Activated CD8-positive, alpha-beta T cell treated with anti-CD3 and anti-CD28 coated beads, Interleukin-2, amount 10 ng/mL, durations not matched to agents 7 days and 5 days (primary cell): ENCODE measurements at places on chromosomes 4 and X. TPM values are rescaled to one million over a fixed set of nuclear protein-coding genes. Genes with fewer than 3 reads are reported as not detected.

The SAGE1 gene
- total RNA-seq, result not detected

The POLN gene
- total RNA-seq, result 2.5 TPM

The RBMXL3 gene
- total RNA-seq, result not detected

The SYP gene
- total RNA-seq, result 1.1 TPM

The RHOH gene
- total RNA-seq, result 159 TPM

- H3K4me1 ChIP-seq, result no peaks in the 10 kb centered on the region
- peaks cover 14% of the 10 kb centered on the region for H3K36me3 ChIP-seq
- H3K4me3 ChIP-seq, result no peak overlapping the region
- H3K27me3 ChIP-seq, result no peaks in the 10 kb centered on the region
- H3K27ac ChIP-seq, result no peak overlapping the region
- DNase-seq, result no peak
Measured at GRCh38 chr4:38078590-38079421, 118.6 kb downstream of the PTTG2 start.

DNA sequence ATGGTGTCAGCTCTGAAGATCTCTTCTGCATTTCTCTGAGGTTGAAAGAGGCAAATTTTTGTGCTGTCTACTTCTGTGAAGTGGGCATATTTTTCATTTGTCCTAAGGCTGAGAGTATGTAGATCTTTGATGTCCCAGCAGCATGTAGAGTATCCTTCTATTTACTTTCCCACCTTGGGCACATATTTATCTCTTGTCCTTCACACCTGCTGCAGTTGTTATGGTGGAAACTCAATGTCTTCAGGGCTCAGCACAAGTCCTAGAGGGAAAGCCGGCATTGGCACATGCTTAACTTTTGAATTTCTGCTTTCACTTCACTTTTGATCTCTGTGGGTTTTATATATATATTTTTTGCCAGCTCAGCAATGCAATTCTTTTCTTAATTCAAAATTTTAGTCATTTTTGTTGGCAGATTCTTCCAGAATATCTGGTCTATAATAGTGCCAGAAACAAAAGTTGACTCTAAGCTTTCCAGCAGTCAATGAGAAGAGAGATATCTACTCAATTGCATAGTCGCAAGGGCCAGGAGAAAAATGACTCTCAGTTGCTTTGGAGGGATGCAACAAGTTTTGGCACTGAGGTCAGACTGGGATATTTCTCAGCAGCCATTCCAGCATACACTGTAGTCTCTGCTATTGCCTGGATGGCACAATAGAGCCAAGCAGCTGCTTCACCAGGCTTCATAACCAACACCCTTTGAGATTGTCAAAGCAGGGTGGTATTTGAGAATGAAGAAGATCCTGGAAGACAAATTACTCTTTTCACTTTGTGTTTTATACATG, 127.8 kb upstream of the FAT1 start:
- no peaks in the 10 kb centered on the region for H3K4me1 ChIP-seq
- no peak for DNase-seq
- no peak overlapping the region for H3K4me3 ChIP-seq
- no peaks in the 10 kb centered on the region for H3K36me3 ChIP-seq
- no peak overlapping the region for H3K27ac ChIP-seq

DNA sequence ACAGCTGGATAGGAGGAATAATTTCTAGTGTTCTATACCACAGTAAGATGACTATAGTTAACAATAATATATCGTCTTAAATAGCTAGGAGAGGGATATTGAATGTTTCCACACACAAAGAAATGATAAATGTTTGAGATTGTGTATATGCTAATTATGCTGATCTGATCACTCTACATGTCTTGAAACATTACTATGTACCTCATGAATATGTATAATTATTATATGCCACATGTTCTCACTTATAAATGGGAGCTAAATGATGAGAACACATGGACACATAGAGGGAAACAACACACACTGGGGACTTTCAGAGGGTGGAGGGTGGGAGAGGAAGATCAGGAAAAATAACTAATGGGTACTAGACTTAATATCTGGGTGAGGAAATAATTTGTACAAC, 53.2 kb upstream of the MAGEA4 start:
- no peaks in the 10 kb centered on the region for H3K4me1 ChIP-seq
- H3K36me3 ChIP-seq, result no peaks in the 10 kb centered on the region
- no peak for DNase-seq

DNA sequence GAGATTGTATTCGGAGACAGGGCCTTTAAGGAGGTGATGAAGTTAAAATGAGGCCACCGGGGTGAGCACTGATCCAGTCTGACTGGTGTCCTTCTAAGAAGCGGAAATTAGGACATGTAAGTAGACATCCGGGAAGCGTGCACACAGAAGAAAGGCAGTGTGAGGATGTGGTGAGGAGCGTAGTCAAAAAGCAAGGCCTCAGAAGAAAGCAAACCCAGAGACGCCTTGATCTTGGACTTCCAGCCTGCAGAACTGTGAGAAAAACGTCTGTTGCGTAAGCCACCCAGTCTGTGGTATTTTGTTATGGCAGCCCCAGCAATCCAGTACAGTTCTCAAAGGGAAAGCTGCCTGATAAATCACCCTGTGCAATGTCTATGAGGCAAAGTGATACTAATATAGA, 153.5 kb downstream of the KCNIP4 start:
- no peaks in the 10 kb centered on the region for H3K36me3 ChIP-seq
- no peak overlapping the region for H3K4me3 ChIP-seq
- peak; percentile 27 for DNase-seq
- peak overlapping the region; percentile 25 for H3K27ac ChIP-seq

GRCh38 chrX:136731207-136731782, 49.4 kb downstream of the ARHGEF6 start:
- H3K27ac ChIP-seq, result peak overlapping the region; percentile 59
- no peak overlapping the region for H3K4me3 ChIP-seq
- no peak for DNase-seq
- H3K4me1 ChIP-seq, result peaks cover 49% of the 10 kb centered on the region
- H3K36me3 ChIP-seq, result peaks cover 48% of the 10 kb centered on the region
- H3K27me3 ChIP-seq, result no peaks in the 10 kb centered on the region

GRCh38 chr4:149168645-149169044, 647.0 kb downstream of the IQCM start:
- DNase-seq, result no peak
- no peak overlapping the region for H3K27ac ChIP-seq
- no peaks in the 10 kb centered on the region for H3K36me3 ChIP-seq
- no peak overlapping the region for H3K4me3 ChIP-seq

GRCh38 chr4:188143731-188144130, 4.5 kb downstream of the TRIML1 start:
- H3K4me3 ChIP-seq, result no peak overlapping the region
- no peaks in the 10 kb centered on the region for H3K36me3 ChIP-seq
- no peaks in the 10 kb centered on the region for H3K4me1 ChIP-seq
- H3K27me3 ChIP-seq, result no peaks in the 10 kb centered on the region
- H3K27ac ChIP-seq, result no peak overlapping the region

- no peak for DNase-seq
- H3K27me3 ChIP-seq, result no peaks in the 10 kb centered on the region
- H3K4me3 ChIP-seq, result peak overlapping the region; percentile 62
- peak overlapping the region; percentile 81 for H3K27ac ChIP-seq
- H3K36me3 ChIP-seq, result peaks cover 10% of the 10 kb centered on the region
Measured at GRCh38 chr4:185255868-185256267, 46.5 kb downstream of the SNX25 start.

- no peaks in the 10 kb centered on the region for H3K36me3 ChIP-seq
- H3K4me1 ChIP-seq, result no peaks in the 10 kb centered on the region
- H3K27ac ChIP-seq, result no peak overlapping the region
- no peak overlapping the region for H3K4me3 ChIP-seq
- H3K27me3 ChIP-seq, result peaks cover 10% of the 10 kb centered on the region
- no peak for DNase-seq
Measured at GRCh38 chrX:130555341-130555740, 153.6 kb downstream of the RBMX2 start.

DNA sequence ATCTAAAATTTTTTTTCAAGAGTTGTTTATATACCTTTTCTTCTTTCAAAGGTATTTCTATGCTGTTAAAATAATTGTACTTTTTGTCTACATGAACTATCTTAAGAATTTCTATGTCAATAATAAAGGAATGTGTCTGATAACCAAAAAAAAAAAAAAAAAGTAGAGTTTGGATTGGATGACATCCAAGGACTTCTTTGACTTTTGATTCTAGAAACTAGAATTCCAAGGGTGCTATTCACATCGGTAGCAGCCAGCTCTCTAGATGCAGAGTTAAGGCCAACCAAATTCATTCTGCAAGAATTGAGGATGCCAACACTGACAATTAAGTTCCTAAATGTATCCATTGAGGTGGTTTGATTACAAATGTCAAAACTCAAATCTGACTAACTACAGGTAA, 42.0 kb upstream of the PRKG2 start:
- no peak for DNase-seq
- no peak overlapping the region for H3K27ac ChIP-seq
- H3K36me3 ChIP-seq, result no peaks in the 10 kb centered on the region
- H3K4me3 ChIP-seq, result no peak overlapping the region

DNA sequence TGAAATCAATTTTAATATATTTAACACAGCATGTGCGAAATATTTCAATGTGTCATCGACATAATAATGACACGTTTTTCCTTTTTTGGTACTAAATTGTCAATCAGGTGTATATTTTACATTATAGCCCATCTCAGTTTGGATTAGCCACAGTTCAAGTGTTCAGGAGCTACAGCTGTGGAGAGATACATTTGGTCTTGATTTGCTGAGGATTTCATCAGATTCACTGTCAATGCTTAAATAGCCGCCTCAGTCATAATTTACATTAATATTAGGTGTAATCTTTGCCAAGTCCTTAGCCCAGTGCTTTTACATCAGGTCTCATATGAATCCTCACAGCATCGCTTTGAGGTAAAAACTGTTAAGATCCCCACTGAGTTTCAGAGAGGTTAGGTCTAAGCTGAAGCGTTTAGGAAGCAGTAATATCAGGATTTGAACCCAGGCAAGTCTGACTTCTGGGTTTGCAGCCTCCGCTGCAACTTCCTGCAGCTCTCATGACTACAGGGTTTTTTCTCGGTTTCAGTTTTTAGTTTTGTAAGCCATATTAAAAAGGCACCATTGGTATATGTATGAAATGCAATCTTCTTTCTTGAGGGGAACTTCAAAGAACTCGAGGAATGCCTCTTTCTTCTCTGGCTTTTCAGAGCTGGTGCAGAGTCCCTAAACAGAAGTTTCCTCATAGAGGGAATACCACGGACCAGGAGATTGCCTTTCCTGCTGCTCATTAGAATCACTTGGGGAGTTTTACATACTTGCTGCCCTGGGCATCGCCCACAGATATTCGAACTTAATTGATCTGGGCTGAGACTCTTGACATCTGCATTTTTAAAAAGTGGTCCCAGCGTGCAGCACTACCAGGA, 6.4 kb downstream of the MTM1 start:
- peak; percentile 28 for DNase-seq
- H3K36me3 ChIP-seq, result peaks cover 22% of the 10 kb centered on the region
- H3K27me3 ChIP-seq, result no peaks in the 10 kb centered on the region

DNA sequence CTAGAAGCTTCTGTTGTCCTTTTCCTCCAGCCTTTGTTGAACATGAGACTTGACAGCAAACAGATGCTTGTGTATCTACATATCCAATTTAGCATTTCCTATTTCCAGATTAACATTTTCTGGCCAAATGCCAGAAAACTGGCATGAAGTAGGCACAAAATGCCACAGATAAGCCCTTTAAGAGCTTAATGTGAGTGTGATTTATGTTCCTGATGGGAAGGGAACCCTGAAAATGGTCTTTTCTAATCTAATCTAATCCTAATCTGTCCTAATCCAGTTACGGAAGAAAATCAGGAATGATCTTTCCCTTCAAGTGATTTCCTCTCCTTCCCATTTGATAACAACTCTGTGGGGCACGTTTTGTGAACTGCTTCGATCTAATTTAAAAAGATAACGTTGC, 133.0 kb upstream of the C1QTNF7 start:
- no peak for DNase-seq
- H3K4me1 ChIP-seq, result peaks cover 3% of the 10 kb centered on the region
- H3K27ac ChIP-seq, result no peak overlapping the region
- H3K36me3 ChIP-seq, result no peaks in the 10 kb centered on the region

GRCh38 chrX:69808375-69808774, 192.5 kb downstream of the EDA start:
- no peaks in the 10 kb centered on the region for H3K27me3 ChIP-seq
- H3K36me3 ChIP-seq, result no peaks in the 10 kb centered on the region
- no peak for DNase-seq
- peaks cover 13% of the 10 kb centered on the region for H3K4me1 ChIP-seq
- H3K4me3 ChIP-seq, result no peak overlapping the region
- no peak overlapping the region for H3K27ac ChIP-seq

DNA sequence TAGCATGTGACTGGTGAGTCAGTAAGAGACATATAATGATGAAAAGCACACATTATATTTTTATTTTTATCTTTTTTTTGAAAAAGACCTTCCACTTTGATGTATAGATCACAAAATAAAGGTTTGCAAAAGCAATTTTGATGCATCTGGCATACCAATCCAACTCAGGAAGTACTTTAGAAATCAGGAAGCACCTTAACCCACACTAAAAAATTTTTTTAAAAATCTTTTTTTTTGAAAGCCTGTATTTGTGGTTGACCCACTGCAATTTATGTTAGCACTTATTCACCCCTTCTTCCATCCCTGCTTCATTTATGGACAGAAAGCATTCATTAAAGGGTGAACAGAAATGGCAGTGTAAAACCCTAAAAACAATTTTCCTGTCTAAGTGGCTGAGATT, 16.6 kb downstream of the TMEM255A start:
- H3K27me3 ChIP-seq, result no peaks in the 10 kb centered on the region
- no peak overlapping the region for H3K4me3 ChIP-seq
- H3K36me3 ChIP-seq, result no peaks in the 10 kb centered on the region
- no peak overlapping the region for H3K27ac ChIP-seq
- peaks cover 7% of the 10 kb centered on the region for H3K4me1 ChIP-seq

DNA sequence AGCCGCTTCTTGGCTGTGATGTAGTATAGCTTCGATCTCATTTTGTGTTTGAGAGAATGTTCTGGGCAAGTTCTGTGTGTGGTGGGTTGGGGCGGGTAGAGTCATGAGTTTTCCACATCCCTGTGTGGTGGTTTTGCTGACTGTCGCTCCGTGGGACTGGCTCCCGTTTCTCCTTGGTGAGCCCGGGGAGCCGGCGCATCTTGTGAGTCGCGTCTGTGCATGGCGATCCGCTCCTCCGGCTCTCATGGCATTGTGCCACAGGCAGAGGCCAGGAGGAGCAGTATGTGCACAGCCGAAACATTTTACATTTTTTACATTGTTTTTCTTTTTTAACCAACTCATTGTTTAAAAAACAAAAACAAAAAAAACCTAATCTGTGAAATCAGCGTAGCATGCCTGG, 27.7 kb upstream of the TBC1D14 start:
- H3K4me1 ChIP-seq, result peaks cover under 1% of the 10 kb centered on the region
- no peak overlapping the region for H3K27ac ChIP-seq
- no peak overlapping the region for H3K4me3 ChIP-seq

- no peaks in the 10 kb centered on the region for H3K4me1 ChIP-seq
- H3K4me3 ChIP-seq, result no peak overlapping the region
- no peak overlapping the region for H3K27ac ChIP-seq
- no peaks in the 10 kb centered on the region for H3K27me3 ChIP-seq
- DNase-seq, result peak; percentile 22
Measured at GRCh38 chrX:57453901-57454300, 137.9 kb upstream of the ZXDB start.
